Activated CD4-positive, alpha-beta T cell treated with anti-CD3 and anti-CD28 coated beads for 24 hours (primary cell): ENCODE measurements at places on chromosomes 13 and 19.

- DNase-seq = no peak
Measured at GRCh38 chr19:45253396-45254027, 2.4 kb downstream of the MARK4 start.

GRCh38 chr19:57010541-57010940 is 109.2 kb upstream of the USP29 start:
- no peak for DNase-seq

GRCh38 chr19:23075031-23075733 is 41.6 kb upstream of the ZNF730 start:
- DNase-seq = no peak

GRCh38 chr13:48860364-48860763 is 115.3 kb upstream of the FNDC3A start:
- no peak for DNase-seq

DNA sequence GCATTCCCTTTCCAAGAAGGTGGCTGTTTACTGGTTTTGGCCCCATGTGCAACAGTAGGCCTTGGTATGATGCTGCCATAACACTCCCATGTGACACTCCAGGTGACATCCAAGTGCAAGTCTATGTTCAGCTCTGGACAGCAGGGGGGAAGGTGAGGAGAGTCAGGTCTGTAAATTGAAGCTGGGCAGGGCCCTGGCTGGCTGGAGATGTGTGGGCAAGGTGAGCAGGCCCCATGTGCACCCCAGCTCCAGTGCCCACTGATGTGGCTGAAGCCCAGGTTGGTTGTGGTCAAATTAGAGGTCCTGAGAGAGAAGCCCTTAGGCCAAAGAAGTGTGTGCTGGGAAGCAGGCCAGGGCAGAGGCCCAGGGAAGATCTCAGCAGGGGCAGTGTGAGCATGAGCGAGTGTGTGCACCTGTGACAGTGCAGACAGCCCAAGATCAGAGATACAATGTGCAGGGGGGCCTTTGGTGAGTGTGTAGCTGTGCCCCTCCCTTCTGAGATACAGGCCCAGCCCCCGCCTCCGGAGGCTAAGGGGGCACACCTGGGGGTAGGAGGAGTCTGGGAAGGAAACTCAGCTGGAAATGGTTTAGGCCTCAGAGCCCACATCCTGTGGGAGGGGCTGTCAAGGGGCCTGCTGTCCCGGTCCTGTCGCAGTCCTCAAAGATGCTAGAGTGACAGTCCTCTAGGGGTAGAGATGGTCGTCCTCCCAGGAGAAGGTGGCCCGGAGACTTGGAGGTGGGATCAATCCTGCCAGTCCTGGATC is 18.6 kb downstream of the DEDD2 start:
- no peak for DNase-seq

- no peak for DNase-seq
Measured at GRCh38 chr13:31982540-31982939, 49.0 kb upstream of the FRY start.

DNA sequence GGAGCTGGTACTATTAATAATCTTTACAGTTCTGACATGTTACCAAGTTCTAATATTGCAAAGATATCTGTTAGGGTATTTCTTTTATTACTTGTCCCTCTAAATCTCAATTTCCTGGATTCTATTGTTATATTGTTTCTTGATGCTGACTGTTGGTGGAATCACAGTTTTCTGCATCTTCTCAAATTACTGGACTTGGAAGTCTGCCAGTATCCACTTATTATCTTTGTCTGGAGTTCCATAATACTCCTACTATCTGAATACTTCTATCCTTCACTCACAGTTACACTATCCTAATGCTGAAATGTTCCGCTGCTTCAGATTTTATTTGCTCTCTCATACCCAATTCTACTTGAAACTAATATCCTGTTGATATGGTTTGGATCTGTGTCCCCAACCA is 1985.7 kb upstream of the PRR20A start:
- no peak for DNase-seq

DNA sequence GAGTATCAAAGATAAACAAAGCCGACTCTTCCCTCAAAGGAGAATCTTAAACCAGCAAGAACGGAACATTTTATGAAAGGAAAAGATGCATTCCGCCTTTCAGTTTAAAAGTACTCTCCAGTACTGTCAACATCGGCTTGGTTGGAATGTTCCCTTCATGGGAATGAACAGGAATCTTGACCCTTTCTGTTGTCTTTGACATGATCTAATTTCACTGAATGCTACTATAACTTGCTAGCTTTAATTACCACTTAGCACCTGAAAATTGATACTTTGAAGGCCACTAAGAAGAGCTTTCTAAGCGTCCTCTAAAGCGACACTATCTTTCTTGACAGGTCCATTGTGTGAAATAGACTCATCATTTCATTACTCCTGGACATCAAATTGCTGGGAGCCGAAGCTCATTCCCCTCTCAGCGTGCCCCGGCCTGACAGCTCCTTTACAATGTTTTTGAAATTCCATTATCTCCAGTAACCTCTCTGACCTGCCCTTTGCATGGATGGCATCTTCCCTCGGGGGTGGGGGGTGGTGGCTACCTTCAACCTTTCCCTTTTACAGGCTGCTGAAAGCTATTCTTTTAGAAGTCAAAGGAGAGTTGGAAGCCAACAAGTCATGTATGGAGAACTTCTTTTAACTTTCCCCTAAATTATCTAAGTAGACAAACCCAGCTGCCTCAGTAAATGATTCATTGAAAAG is 67.9 kb downstream of the EFNB2 start:
- no peak for DNase-seq
